ENCODE measurements at places on chromosomes 12 and 14. TPM values are rescaled to one million over a fixed set of nuclear protein-coding genes. Genes with fewer than 3 reads are reported as not detected.

The OTOGL gene
- 0.14 TPM for total RNA-seq

The PLA2G1B gene
- total RNA-seq, result not detected

The RFX4 gene
- not detected for total RNA-seq

The COCH gene
- 18.8 TPM for total RNA-seq

The DENND5B gene
- 7.9 TPM for total RNA-seq

The IKZF4 gene
- total RNA-seq, result 5.8 TPM

The DTX1 gene
- 1.8 TPM for total RNA-seq

The KIF5A gene
- 1.2 TPM for total RNA-seq

The MIPOL1 gene
- 7.1 TPM for total RNA-seq

The SMCO3 gene
- not detected for total RNA-seq

The COL2A1 gene
- 1.7 TPM for total RNA-seq

The DDIT3 gene
- total RNA-seq, result 107 TPM

The IGF1 gene
- under 0.01 TPM for total RNA-seq

The AKAP6 gene
- 1.3 TPM for total RNA-seq

The PZP gene
- total RNA-seq, result not detected

The LMNTD1 gene
- total RNA-seq, result 0.08 TPM

The NOS1 gene
- 0.04 TPM for total RNA-seq

The SERPINA9 gene
- not detected for total RNA-seq

The HEBP1 gene
- total RNA-seq, result 14.7 TPM

The GALC gene
- 32.3 TPM for total RNA-seq

The RAB2B gene
- 29.5 TPM for total RNA-seq

The TAC3 gene
- not detected for total RNA-seq

The KRT3 gene
- total RNA-seq, result not detected

The DMAC2L gene
- 27.5 TPM for total RNA-seq

The KCNA5 gene
- total RNA-seq, result 0.34 TPM

The AMN gene
- total RNA-seq, result 1.2 TPM

The PPP1R36 gene
- 0.75 TPM for total RNA-seq

The CEP290 gene
- 19.3 TPM for total RNA-seq

The SNRPF gene
- total RNA-seq, result 11.8 TPM

The TMEM263 gene
- total RNA-seq, result 29.6 TPM

The TBC1D30 gene
- 3.7 TPM for total RNA-seq

The SDSL gene
- 9.1 TPM for total RNA-seq

The RPL10L gene
- total RNA-seq, result not detected

The FAM161B gene
- 5.5 TPM for total RNA-seq

The KCNC2 gene
- total RNA-seq, result not detected

The NEUROD4 gene
- not detected for total RNA-seq

The RFLNA gene
- total RNA-seq, result 0.54 TPM

The AVPR1A gene
- 0.13 TPM for total RNA-seq

The ZC3H14 gene
- 59.9 TPM for total RNA-seq

The INHBC gene
- not detected for total RNA-seq

The GPR135 gene
- total RNA-seq, result 1.9 TPM

The SYNDIG1L gene
- not detected for total RNA-seq

The DAO gene
- total RNA-seq, result not detected

The CEP128 gene
- total RNA-seq, result 1.7 TPM

The CBLN3 gene
- 0.34 TPM for total RNA-seq

The DYRK2 gene
- 35.8 TPM for total RNA-seq

The PEX5 gene
- total RNA-seq, result 32.1 TPM

The TSPAN11 gene
- 4.7 TPM for total RNA-seq

The MIP gene
- total RNA-seq, result not detected

The TUNAR gene
- 0.27 TPM for total RNA-seq

The HAL gene
- 0.21 TPM for total RNA-seq

The TRPV4 gene
- 0.75 TPM for total RNA-seq

The FZD10 gene
- 5.1 TPM for total RNA-seq

The ADIPOR2 gene
- total RNA-seq, result 28.7 TPM

The CCDC177 gene
- under 0.01 TPM for total RNA-seq

The IL26 gene
- total RNA-seq, result not detected

The TMEM119 gene
- total RNA-seq, result not detected

The OR5AU1 gene
- not detected for total RNA-seq

The ACSM4 gene
- not detected for total RNA-seq
